ENCODE measurements at places on chromosomes 1 and 21.

GRCh38 chr21:28821276-28822122 is 171.2 kb downstream of the LTN1 start:
- DNase-seq: no peak

GRCh38 chr1:4836574-4836973 is 182.2 kb downstream of the AJAP1 start:
- no peak for DNase-seq

DNA sequence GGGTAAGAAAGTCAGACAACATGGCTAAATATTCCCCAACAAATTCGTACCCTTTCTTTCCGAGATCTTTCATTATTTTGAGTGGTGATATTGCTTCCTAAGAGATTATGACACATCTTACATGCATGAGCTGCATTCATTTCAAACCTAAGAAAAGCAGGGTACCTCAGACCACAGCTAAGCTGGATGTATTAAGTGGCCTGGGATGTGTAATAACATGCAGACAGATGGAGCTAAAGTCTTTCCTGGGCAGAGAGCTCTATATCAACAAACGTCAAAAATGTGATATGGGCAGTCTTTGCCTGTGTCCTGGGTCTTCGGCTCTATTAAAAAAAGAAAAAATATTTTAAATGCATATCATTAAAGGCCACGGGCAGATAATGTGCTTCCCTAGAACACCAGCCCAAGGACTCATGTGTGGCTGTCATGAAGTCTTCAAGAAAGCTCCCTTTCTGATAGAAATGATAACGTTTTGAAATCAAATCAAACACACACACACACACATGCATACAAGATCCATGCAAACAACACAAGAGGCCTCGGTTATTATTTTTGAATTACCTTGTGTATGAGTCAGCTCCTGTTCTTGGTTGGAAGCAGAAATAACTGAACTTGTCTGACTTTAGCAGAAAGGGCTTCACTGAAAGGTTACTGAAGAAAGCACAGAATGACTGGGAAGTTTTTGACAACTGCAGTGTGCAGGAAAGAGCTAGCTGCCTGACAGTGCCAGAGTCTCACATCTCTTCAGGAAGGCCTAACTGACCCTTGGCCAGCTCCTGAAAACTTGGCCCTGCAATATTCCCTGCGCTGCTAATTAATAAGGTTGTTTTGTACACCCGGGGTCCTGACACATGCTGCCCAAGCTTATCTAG is 231.2 kb downstream of the DSCAM start:
- no peak for DNase-seq

DNA sequence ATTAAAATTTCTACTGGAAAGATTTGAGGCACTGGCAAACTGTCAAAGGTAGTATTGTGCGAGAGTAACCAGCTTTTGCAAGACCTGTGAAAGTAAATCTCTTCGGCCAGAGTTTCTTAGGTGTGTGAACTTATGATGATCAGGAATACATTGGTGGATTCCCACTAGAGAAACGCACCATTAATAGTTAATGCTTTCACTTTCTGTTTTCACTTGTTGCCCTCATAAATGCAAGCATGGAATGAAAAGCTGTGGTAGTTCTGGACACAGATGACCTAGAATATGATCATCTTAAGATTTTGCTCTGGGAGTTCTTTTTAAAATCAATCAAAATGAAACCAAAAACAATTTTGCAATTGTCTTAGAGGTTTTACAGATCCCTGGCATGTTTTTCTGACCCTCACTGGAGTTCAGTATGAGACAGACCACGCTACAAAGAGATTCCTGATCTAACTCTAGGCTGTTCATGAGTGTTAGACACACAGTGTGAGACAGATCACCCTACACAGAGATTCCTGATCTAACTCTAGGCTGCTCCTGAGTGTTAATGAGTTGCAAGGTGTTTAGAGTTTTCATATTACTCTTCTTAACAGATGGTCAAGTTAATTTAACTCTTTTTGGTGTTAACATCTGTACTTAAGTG is 98.8 kb downstream of the SDCCAG8 start:
- no peak for DNase-seq

DNA sequence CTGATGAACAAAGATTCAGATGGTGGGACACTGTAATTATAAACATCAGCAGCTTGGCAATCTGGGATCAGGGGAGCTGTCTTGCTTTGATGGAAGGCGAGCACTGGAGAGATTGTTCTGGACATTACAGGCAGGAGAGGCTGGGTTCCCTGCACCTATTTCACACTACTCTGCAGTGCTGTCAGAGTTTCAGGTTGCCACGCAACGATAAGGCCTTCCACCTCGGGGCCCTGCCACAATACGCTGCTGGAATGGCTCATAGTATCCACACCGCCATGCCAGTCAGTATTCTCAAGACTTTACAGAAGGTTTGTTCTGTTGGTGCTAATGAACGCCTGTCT is 96.8 kb downstream of the GLIS1 start:
- no peak for DNase-seq

- no peak for DNase-seq
These were observed 398.3 kb upstream of the POU3F1 start for GRCh38 chr1:38444770-38445442.

DNA sequence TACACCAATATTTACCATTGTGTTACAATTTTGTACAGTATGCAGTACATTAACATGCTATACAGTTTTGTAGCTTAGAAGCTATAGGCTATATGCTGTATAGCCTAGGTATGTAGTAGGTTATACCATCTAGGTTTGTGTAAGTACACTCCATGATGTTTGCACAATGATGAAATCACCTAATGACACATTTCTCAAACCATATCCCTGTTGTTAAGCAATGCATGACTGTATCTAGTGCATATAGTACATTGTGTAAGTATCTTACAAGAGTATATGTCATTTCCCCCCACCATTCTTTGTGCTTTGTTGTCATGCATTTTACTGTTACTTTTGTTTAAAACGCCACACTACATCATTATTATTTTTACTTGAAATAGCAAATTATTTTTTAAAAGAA is 65.7 kb upstream of the RNF11 start:
- DNase-seq: no peak

GRCh38 chr1:235588916-235589515 is 60.6 kb downstream of the GNG4 start:
- no peak for DNase-seq

- no peak for DNase-seq
These were observed 83.6 kb upstream of the FOXD3 start for GRCh38 chr1:63238721-63239120.

GRCh38 chr1:96308314-96308713 is 413.3 kb upstream of the PTBP2 start:
- no peak for DNase-seq

GRCh38 chr1:238111516-238111915 is 220.8 kb upstream of the ZP4 start:
- no peak for DNase-seq

- no peak for DNase-seq
These were observed 22.7 kb downstream of the INAVA start for GRCh38 chr1:200917291-200917817.

- DNase-seq: no peak
These were observed 247.0 kb downstream of the KCNT2 start for GRCh38 chr1:196361112-196361714.

DNA sequence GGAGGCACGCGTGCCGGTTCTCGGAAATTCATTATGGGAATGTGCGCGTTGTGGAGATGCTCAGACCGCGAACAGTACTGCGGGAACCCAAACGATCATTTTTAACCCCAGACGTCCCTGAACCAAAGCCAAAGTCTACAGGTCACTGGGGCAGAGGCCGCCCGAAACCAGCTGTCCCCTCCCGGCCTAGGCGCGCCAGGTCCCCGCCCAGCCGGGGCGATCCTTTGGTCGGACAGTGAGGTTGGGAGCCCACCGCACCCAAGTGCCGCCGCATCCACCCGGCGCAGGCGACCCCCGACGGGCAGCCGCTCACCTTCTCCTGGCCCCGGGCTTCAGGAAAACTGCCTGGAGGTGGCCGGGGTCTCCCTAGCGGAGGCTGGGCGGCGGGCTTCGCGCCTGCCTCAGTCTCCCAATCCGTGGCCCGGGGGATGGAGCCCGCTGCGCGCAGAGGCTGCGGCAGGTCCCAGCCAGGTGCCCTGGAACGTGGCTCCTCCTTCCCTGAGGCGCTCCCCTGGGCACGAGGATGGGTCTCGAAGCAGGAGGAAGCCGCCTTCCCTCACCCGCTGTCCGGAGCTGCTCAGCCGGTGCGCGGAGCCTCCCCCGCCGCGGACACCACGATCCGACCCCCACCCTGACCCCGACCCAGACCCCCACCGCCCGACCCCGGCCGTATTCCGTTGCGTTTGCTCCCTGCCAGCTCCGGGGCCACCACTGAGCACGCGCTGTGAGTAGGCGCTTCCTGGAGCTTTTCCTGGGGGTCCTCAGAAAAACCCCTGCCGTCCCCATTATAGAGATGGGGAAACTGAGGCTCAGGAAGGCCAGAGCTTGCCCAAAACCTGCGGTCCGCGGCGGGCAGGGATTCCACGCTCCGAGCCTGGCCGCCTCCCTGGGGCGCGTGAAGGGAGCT is 8.1 kb upstream of the SLX9 start:
- DNase-seq: no peak

DNA sequence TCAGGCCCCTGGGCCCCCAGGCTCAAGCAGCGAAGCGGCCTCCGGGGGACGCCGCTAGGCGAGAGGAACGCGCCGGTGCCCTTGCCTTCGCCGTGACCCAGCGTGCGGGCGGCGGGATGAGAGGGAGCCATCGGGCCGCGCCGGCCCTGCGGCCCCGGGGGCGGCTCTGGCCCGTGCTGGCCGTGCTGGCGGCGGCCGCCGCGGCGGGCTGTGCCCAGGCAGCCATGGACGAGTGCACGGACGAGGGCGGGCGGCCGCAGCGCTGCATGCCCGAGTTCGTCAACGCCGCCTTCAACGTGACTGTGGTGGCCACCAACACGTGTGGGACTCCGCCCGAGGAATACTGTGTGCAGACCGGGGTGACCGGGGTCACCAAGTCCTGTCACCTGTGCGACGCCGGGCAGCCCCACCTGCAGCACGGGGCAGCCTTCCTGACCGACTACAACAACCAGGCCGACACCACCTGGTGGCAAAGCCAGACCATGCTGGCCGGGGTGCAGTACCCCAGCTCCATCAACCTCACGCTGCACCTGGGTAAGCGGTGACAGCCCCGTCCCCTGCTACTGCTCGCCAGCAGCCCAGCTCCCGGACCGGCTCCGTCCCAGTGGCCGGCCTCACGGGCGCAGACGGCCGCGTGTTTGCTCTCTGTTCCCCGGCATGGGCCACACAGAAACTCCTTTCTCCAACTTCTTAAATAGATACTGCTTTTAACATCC is 539 bp downstream of the LAMC1 start:
- DNase-seq: peak; percentile 75

DNA sequence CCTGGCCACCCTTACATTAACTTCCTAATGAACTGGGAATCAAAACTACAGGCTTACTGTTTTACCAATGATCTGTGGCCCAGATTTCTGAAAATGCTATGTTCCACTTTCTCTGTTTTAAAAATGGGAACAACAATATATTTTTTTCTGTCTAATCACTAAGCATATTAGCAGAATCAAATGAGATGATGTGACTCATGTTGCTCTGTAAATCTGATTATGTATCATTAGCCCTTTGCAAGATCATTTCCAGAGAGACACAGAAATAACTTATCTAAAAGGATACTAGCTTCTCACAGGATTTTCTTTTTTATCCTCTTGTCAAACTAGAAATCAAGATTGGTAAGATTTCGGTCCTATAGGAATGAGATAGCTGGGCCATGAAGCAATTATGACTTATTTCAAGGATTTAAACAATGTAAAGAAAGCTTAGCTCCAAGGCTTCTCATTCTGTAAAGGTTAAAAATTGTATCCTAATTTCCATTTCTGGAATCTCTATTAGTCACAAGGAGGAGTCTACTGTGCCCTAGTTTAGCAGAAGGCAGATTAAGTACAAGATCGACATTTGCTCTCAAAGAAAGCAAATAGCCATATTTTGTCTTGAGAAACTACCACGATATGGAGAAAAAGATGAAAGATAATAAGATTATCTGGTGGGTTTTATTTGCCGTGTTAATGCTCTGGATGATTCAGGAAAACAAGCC is 32.4 kb upstream of the CAMSAP2 start:
- no peak for DNase-seq

DNA sequence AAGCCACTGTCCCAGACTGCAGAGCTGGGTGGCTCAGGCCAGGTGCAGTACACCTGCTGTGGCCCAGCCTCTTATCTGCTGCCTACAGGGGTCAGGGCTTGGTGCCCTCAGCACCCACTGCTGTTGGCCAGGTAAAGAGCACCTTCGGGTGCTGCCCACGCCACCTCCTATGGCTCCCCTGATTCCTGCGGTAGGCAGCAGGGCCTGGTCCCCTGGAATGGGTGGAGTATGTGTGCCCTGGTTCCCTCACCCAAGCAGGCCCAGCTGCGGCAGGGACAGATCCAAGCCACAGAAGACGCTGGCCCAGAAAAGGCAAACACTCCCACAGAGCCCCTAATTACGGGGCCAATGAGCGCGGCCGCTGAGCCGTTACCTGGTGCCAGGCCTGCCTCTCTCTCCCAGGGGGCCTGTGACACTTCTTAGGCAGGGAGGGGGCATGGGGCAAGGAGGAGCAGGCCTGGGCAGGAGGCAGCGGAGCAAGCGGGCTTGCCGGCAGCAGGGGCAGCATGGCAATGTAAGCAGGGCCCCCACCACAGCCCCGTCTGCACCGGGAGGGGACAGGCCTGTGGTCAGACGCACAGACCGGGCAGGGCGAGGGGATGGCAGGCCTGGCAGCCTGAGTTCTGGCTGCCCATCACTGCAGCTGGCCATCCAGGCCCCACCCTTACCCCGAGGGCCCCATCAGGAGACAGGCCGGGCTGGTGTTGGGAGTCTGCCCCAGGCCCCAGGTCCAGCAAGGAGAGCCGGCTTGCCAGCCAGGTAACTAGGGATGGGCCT is 19.0 kb downstream of the ESPN start:
- DNase-seq: no peak

Measured in germinal center (tissue), 1 donor.